ENCODE measurements at places on chromosomes 11 and 22.

DNA sequence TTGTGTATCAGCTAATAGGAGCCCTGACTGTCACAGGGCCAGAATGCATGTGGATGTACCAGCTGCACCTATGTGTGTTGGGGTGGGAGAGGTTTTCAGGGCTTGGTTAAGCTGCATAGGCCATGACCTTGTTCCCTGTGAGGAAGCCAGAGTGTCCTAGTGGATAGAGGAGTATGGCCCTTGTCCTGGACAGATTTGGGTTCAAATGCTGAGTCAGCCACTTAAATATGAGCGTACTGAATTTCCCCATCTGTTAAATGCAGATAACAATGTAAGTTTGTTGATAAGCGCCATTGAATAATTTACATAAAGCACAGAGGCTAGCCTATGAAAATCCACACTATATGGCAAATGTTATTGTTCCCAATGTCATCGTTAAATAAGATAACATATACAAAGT, 74.4 kb downstream of the PANX1 start:
- H3K36me3 ChIP-seq = no peaks in the 10 kb centered on the region
- H3K27ac ChIP-seq = no peak overlapping the region
- DNase-seq = no peak

GRCh38 chr11:95443386-95443785, 212.4 kb upstream of the SESN3 start:
- no peaks in the 10 kb centered on the region for H3K36me3 ChIP-seq
- no peak overlapping the region for H3K27ac ChIP-seq
- H3K4me1 ChIP-seq = peaks cover 4% of the 10 kb centered on the region
- peaks cover 5% of the 10 kb centered on the region for H3K27me3 ChIP-seq
- DNase-seq = peak; percentile 1
- no peak overlapping the region for H3K4me3 ChIP-seq

DNA sequence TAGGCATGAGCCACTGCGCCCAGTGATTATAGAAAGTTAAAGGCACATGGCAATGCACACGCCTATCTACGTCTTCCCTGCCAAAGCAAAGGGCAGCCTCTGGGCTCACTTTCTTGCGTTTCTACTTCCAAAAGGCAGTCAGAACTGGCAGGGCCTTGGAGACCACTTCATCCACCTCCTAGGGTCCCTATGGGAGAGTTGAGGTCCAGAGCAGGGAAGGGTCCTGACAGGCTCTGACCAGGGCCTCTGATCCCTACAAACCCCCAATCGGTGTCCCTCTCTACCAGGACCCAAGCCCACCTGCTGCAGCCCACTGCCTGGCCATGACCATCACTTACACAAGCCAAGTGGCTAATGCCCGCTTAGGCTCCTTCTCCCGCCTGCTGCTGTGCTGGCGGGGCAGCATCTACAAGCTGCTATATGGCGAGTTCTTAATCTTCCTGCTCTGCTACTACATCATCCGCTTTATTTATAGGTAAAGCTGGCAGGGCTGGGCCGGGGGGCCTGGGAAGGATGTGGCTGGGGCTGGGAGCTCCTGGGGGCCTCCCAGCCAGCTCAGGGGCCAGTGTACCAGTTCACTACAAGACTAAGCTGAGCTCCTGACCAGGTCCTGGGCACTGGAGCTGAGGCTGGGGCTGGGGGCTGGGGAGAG, 1.5 kb downstream of the BEST1 start:
- H3K36me3 ChIP-seq = no peaks in the 10 kb centered on the region
- DNase-seq = no peak
- peaks cover 67% of the 10 kb centered on the region for H3K27me3 ChIP-seq
- H3K4me3 ChIP-seq = no peak overlapping the region
- peaks cover 21% of the 10 kb centered on the region for H3K4me1 ChIP-seq

GRCh38 chr11:61764606-61765260, 12.3 kb downstream of the MYRF start:
- H3K4me3 ChIP-seq = no peak overlapping the region
- H3K36me3 ChIP-seq = no peaks in the 10 kb centered on the region
- no peak for DNase-seq
- H3K27ac ChIP-seq = no peak overlapping the region
- H3K27me3 ChIP-seq = no peaks in the 10 kb centered on the region
- no peaks in the 10 kb centered on the region for H3K4me1 ChIP-seq

DNA sequence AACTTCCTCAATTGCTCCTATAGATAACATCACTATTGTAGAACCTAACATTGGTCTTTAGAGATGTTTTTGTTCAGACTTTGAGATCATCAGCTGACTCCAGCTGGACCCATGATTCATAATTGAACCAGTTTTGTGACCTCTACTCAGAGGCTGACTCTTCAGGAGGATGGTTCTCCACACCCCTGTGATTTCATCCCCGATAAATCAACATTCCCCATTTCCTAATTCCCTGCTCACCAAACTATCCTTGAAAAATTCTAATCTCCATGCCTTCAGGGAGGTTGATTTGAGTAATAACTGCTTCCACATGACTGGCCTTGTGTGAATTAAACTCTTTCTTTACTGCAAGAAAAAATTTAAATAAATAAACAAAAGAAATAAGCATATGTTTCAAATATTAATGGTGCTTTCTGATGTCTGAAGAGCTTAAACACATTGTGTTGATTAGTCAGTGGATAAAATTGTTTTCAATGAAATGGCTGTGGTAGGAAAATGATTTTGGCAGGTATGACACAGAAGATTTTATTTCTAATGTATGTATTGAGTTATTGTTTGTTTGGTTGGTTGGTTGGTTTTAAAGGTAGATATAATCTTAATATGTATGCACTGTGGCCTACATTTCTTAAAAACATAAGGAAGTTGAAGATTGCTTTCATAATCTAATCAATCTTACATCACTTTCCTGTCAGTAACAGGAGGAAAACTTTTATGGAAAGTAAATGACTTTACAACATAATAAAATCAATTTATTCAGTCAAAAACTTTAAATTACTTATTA, 427.9 kb upstream of the CCDC179 start:
- H3K27ac ChIP-seq = no peak overlapping the region
- H3K4me1 ChIP-seq = no peaks in the 10 kb centered on the region
- no peaks in the 10 kb centered on the region for H3K36me3 ChIP-seq
- no peak for DNase-seq
- H3K4me3 ChIP-seq = no peak overlapping the region

- no peaks in the 10 kb centered on the region for H3K27me3 ChIP-seq
- H3K36me3 ChIP-seq = no peaks in the 10 kb centered on the region
- no peak overlapping the region for H3K4me3 ChIP-seq
- no peaks in the 10 kb centered on the region for H3K4me1 ChIP-seq
- no peak for DNase-seq
- no peak overlapping the region for H3K27ac ChIP-seq
Measured at GRCh38 chr11:108115500-108116140, 5.7 kb upstream of the ACAT1 start.

GRCh38 chr11:115450519-115450918, 53.7 kb downstream of the CADM1 start:
- H3K4me3 ChIP-seq = no peak overlapping the region
- H3K4me1 ChIP-seq = no peaks in the 10 kb centered on the region

GRCh38 chr22:46329616-46330015, 5.9 kb upstream of the TRMU start:
- no peak overlapping the region for H3K4me3 ChIP-seq
- no peaks in the 10 kb centered on the region for H3K27me3 ChIP-seq
- peaks cover 2% of the 10 kb centered on the region for H3K4me1 ChIP-seq
- H3K27ac ChIP-seq = no peak overlapping the region

- H3K27ac ChIP-seq = no peak overlapping the region
- DNase-seq = no peak
- H3K4me3 ChIP-seq = no peak overlapping the region
- no peaks in the 10 kb centered on the region for H3K36me3 ChIP-seq
Measured at GRCh38 chr22:24965822-24966626, 13.5 kb downstream of the KIAA1671 start.

- H3K4me3 ChIP-seq = no peak overlapping the region
- DNase-seq = no peak
- no peak overlapping the region for H3K27ac ChIP-seq
- no peaks in the 10 kb centered on the region for H3K27me3 ChIP-seq
- H3K4me1 ChIP-seq = no peaks in the 10 kb centered on the region
- H3K36me3 ChIP-seq = no peaks in the 10 kb centered on the region
Measured at GRCh38 chr11:79262221-79262620, 178.6 kb downstream of the TENM4 start.

DNA sequence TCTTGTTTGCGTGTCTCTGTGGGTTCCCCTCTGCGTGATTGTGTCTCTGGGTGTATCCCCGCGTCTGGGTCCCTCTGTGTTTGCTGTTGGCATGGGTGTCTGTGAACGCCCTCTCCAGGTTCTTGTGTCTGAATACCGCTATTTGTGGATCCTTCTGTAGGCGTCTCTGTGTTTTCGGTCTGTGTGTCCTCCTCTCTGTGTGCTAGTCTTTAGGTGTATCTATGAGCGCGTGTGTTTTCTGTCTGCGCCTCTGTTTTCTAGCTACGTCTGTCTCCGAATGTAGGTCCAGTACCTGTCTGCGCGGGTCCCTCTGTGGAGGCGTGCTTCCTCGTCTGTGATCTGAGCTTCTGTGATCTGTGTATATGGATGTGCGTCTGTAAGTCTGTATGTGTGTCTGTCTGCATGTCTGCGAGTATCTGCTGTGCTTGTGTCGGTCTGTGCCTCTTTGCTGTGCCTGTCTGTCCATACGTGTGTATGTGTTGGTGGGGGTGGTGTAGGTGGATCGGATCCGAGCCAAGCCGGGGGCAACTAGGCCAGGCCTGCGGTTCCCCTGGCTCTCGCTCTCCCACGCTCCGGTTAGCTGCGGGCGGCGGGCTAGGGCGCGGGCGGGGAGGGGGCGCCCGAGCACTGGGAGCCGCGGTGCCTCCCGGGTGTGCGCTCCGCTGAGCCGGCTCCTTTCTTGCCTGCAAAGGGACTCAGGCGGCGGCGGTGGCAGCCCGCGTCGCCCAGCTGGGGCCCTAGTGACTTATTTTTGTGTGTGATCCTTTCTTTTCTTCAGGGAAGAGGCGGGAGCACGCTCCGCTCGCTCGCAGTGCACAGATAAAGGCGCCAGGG, 105.3 kb upstream of the E2F8 start:
- peaks cover 61% of the 10 kb centered on the region for H3K27me3 ChIP-seq
- no peaks in the 10 kb centered on the region for H3K36me3 ChIP-seq
- no peak for DNase-seq
- no peak overlapping the region for H3K27ac ChIP-seq
- no peaks in the 10 kb centered on the region for H3K4me1 ChIP-seq

GRCh38 chr22:24827296-24827695, 21.3 kb downstream of the SGSM1 start:
- no peaks in the 10 kb centered on the region for H3K4me1 ChIP-seq
- H3K27me3 ChIP-seq = no peaks in the 10 kb centered on the region
- no peaks in the 10 kb centered on the region for H3K36me3 ChIP-seq
- no peak for DNase-seq
- no peak overlapping the region for H3K27ac ChIP-seq

DNA sequence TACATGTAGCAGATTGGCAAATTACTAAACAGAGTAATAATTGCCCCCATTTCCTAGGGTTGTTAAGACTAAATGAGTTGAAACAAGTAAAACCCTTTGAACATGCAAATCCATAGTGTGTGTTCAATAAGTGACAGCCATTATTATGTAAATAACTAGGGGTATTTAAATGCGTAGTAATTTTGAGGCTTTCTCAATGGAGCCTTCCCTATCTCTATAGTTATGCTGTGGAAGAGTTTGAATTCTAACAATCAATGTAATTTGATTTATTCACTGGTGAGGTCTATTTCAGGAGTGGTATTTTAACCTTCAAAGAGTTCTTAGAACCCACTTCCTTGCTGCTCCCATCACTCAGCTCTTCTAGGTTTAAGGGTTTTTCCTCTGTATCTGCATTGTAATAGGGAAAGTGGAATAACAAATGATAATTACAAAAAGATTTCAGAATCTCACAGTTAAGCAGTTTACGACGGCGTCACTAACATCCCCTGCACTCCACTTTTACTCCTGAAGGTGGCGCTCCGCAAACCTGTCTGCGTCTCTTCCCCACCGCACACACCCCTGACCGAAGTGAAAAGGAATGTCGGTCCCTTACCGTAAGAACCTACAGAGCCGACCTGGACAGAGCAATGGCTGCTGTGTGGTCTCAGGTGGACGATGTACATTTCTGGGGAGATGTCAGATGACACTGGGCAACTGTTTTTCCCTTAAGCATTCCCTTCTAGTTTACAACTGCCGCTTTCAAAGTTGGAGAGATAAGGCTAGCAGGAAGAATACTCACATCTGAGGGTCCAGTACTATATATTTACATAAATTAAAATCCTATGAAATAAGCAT, 80.8 kb downstream of the ZC3H12C start:
- H3K4me1 ChIP-seq = peaks cover 3% of the 10 kb centered on the region
- peak; percentile 60 for DNase-seq
- no peaks in the 10 kb centered on the region for H3K27me3 ChIP-seq
- no peak overlapping the region for H3K4me3 ChIP-seq
- no peak overlapping the region for H3K27ac ChIP-seq

GRCh38 chr22:23060612-23061400, 9.5 kb upstream of the GNAZ start:
- DNase-seq = peak; percentile 3
- no peaks in the 10 kb centered on the region for H3K4me1 ChIP-seq
- no peaks in the 10 kb centered on the region for H3K36me3 ChIP-seq
- no peak overlapping the region for H3K27ac ChIP-seq
- no peak overlapping the region for H3K4me3 ChIP-seq

DNA sequence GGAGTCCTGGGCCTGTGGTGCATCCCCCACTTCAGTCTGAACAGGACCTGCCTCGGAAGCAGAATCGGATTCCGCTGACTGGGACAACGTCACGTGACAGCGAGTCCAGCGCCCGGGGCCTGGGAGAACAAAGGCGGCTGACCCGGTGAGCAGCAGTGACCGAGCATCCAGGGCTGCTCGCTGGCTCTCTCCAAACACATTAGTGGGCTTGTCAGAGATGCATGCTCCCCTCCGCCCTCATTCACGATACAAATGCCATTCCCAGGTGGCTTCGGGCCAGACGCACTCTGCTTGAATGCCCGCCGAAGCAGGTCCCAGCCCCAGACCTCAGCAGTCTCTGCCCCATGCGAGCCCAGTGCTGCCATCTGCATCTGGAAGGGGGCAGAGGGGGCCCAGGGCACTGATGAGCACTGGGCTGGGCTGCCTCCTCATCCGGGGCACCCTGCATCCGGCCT, 91.0 kb downstream of the WNT7B start:
- H3K27ac ChIP-seq = no peak overlapping the region
- H3K4me3 ChIP-seq = no peak overlapping the region
- H3K4me1 ChIP-seq = no peaks in the 10 kb centered on the region
- H3K27me3 ChIP-seq = no peaks in the 10 kb centered on the region
- DNase-seq = no peak

DNA sequence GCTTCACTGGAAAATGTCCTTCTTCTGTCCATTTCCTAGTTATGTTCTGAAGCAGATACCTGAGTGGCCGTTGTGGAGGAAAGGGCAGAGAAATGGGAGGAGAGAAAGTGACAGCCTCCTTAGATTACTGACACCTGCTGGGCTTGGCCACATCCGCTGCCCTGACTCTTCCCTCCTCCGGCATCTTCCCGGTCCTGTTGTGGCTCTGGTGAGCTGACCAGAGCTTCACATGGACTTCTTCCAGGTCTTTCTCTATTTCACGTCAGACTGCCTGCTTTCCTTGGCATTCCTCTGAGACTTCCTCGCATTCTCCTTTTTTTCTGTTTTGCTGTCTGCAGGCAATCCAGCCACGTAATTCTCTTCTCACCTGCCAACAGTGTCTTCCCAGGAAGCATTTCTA, 138.7 kb upstream of the E2F8 start:
- H3K4me3 ChIP-seq = no peak overlapping the region
- H3K27me3 ChIP-seq = peaks cover 12% of the 10 kb centered on the region
- DNase-seq = no peak
- no peak overlapping the region for H3K27ac ChIP-seq
- H3K4me1 ChIP-seq = no peaks in the 10 kb centered on the region

GRCh38 chr11:66857927-66858185, 992 bp downstream of the LRFN4 start:
- no peak for DNase-seq
- H3K27ac ChIP-seq = no peak overlapping the region
- no peaks in the 10 kb centered on the region for H3K27me3 ChIP-seq
- H3K4me3 ChIP-seq = no peak overlapping the region
- H3K4me1 ChIP-seq = peaks cover 3% of the 10 kb centered on the region
- H3K36me3 ChIP-seq = no peaks in the 10 kb centered on the region
